ENCODE measurements at places on chromosomes 7 and 10.

DNA sequence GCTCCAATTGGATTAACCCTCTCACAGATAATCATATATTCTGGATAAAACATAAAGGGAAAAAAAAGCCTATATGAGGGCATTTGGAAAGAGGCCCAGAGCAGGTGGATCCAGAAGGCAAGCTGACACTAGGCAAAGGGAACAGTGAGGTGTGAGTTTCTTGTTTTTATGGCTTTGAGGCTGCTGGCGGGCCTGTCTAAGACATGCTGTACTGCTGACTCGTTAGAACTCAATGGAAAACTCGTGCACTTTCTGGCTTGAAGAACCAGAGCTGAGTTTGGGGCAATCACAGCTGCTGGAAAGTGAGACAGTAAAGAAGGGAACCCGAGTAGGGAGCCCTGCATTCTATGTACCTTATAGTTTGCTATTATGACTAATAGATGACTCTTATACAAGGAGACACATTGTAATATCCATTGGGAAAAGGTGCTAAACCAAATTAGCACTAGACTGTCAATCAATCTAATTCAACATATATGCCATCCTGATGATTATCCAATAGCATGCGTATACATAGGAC lies 637.1 kb downstream of the GATA3 start:
- DNase-seq = no peak

GRCh38 chr10:497898-498451 lies 191.5 kb downstream of the DIP2C start:
- no peak for DNase-seq

DNA sequence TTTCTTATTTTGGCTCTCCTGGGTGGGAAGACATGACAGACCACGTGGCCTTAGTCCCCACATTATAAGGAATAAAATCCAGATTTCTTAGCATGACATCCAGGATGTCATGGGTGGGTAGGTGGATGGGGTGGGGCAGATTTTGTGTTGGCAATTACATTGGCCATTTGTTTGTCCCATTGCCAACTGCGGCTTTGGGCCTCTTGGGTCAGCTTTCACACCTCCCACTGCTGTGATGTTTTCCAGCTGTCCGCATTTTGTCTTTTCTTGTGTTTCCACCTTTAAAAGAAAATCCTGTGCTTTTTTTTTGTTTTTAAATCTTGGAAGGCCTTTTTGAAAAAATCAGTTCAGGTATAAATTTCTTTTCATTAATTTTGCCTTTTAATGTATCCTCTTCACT lies 237.0 kb downstream of the SDK1 start:
- DNase-seq = no peak

- no peak for DNase-seq
These were observed 220.2 kb downstream of the KCNMA1 start for GRCh38 chr10:77417359-77417758.

Data from left renal pelvis (tissue), 4 donors.